Stimulated activated naive CD8-positive, alpha-beta T cell treated with anti-CD3 and anti-CD28 coated beads, Interleukin-15, amount 100 ng/mL, for 72 hours (primary cell): ENCODE measurements at places on chromosomes 12 and 14.

- no peak for DNase-seq
These were observed 12.5 kb upstream of the CRADD start for GRCh38 chr12:93664573-93665138.

DNA sequence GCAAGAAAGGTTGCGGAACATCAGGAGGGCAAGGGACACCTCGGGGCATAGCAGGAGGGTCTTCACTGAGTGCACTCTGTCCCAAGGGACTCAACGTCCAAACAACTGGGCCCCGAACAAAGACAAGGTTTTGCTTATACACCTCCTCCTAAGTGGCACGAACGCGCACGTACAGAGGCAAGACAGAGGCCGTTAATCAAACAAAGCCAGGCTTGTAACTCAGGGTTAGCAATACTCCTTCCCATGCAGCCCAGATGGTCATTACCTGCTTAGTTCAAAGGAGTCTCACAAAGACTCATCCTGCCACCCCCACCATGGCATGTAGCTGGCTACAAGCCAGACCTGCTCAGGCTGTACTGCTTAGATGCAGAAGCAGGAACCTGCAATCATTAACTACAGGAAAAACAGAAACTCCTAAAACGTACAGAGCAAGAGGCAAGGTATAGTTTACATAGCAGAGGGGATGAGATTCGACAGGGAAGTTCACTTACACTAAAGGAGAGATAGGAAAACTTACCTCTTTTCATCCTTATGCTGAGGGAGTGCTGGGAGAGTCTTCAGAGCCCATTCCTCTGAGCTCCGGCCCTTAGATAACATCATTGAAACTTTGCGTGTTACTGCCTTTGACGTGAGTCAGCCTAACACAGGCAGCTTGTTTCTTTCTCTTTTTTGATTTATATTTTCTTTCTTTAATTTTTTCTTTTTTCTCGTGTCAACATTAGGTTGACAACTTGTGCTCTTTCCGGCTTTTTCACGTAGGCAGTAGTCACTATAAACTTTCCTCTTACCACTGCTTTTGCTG, 1319.1 kb downstream of the TMEM121 start:
- DNase-seq: peak; percentile 68

DNA sequence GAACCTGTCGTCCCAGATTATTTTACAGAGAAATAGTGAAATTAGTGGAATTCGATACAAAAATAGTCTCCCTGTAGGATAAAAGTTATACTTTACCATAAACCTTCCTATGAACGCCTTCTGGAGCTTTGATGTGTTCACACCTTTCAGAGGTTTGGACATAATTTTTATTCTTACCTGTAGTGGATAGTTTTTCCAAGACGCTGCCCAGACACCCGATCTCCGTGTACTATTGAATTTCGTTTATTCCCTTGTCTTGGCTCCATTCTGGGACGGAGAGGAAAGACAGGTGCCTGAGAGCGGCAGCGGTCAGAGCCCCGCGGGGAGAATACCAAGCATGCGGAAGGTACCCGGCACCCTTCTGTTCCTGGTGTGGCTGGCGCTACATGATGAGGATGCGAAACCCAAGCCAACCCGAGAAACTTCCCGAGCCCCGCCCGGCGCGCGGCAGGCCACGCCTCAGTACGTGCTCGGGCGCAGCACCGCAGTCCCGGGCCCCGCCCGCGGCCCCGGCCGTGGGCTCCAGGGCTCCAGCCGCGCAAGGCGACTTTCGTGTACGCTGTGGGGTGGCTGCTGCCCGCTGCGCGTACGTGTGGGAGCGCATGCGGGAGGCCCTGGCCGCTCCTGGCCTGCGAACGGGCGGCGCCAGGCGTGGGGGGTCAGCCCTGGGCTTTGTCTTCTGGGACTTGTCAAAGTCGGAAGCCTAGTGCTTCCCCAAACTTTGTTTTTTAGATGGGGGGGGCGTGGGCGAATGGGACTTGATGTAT, 11.3 kb upstream of the SNAPC1 start:
- DNase-seq: peak; percentile 81

GRCh38 chr12:26451763-26452162, 256.4 kb downstream of the SSPN start:
- DNase-seq: no peak

DNA sequence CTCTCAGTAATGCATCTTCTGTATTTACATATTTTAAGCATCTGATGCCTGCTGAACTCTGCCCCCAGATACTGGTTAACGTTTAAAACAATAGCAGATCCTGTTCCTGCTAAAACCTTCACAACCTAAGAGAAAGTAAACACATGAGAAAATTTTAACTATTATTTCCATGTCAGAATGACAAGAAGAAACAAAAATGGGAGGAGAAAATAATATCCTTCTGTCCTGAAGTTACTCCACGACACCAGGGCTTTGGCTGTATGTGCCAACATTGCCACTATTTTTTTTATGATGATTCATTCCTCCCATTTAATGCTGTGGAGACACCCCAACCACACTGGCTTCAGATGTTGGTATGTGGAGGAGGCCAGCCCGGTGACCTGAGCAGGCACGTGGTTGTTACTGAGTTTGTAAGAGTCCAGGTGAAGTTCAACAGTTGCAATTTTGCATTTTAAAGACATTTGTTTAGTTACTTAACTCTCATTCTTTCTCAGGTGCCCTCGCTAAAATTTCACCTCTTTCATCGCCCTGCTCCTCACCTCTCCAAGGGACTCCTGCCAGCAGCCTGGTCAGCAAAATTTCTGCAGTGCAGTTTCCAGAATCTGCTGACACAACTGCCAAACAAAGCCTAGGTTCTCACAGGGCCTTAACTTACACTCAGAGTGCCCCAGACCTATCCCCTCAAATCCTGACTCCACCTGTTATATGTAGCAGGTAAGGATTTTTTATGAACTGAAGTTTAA, 65.5 kb upstream of the SLCO1C1 start:
- no peak for DNase-seq

DNA sequence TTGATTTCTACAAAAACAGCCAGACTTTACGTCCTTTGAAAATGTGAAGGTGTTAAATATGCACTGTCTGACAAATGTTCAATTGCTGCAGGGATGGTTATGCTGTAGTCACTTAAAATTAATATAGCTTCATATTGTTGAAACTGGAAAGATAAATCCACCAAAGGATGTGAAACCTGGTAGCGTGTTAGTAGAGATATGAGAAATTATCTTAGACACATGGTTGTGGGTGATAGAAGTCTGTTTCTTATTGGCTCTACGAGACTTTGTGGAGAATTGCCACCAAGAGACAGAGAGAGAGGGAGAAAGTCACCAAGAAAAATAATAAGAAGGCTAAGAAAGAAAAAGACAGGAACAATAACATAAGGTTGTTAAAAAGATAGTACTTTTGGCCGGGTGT, 2.6 kb upstream of the CAPRIN2 start:
- DNase-seq: no peak

- no peak for DNase-seq
These were observed 48.2 kb upstream of the LRFN5 start for GRCh38 chr14:41558490-41558889.

DNA sequence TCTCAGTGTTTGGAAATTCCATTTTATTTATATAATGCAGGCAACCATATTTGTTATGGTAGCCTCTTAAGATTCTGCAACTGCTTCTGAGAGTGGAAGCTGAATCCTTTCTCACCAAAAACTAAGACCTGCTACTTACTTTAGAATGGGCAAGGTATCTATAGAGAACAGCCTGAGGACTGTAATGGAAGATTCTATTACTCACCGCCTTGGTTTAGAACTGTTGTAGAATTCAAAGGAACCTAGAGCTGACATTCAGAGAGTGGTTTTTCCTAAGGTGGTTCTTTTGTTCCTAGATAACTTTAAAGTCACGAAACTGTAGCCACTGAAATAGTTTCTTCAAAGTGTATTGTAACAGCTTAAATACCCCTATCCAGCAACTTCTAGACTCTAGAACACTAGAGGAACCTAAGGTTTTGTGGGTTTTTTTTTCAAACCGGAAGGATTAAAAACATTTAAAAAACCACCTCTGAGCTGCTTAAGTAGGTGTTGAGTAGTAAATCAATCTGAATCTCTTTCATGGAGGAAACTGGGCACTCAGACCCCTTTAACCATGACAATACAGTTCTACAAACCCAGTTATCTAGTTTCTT, 4.2 kb downstream of the TDP1 start:
- DNase-seq: no peak

DNA sequence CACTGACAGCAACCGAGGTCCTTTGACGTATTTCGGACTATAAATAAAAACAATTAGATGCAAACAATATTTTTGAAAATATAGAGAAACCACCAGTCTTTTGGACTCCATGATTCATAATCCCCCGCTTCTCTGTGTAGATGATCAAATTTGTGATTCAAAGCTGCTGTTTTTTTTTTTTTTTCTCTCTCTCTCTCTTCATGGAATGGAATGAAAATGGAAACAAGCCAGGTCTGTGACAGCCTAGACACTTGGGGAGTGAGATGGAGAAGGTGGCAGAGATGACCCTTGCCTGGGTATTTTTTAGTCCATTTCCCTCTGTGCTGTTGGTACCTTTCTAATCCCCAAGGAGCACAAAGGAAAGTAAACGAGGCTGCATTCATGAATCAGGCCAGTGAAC, 248.5 kb downstream of the GLT1D1 start:
- no peak for DNase-seq

DNA sequence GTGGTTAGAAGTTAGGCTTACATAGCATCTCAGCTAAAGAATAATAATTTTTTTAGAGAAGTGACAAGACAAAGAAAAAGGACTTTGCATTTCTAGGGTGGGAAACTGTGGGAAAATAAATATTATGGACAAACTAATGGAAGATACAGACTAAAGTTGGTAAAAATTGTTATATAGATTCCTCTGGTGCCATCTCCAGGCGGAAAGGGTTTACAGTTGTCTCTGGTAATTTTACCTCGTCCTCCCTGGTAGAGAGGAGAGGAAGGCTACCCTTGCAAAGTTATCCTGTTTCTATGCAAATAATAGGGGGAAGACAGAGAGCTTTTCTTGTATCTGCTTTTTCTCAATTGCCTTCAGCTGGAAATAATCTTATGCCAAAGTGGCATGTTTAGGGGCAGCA, 5.2 kb downstream of the OR11G2 start:
- no peak for DNase-seq

DNA sequence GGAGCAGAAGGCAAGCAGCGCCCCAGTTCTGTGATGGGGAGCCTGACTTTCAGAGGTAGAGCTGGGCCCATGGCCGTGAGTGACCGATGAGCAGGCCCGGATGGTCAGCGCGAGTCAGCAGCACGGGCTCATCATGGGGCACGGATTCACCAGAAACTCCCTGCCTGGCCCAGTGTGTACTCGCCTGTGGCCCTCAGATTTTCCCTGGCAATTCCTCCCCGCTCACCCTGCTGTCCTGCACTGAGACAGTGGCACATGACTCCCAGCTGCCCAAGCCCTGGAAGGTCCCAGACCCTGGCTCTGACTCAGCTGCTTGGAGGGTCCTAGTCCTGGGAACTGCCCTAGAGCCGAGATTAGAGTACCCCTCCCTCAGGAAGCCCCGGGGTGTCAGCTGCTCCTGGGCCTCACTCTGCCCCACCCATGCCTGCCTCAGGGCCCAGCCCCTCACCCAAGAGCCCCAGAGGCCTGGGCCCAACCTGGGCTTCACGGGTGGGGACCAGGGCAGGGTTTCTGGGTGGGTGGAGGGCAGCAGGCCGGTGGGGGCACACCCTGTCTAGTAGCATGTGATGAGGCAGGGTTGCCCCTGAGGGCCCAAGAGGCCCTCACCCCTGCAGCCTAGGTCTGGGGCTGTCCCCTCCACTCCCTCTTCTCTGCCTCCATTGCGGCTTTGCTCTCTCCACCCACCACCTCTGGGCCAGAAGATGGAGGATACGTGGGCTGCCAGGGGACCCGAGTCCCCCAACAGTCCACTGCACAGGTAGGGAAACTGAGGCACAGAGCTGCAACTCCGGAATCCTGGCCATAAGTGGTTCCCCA, 8.4 kb downstream of the TRMT61A start:
- no peak for DNase-seq

DNA sequence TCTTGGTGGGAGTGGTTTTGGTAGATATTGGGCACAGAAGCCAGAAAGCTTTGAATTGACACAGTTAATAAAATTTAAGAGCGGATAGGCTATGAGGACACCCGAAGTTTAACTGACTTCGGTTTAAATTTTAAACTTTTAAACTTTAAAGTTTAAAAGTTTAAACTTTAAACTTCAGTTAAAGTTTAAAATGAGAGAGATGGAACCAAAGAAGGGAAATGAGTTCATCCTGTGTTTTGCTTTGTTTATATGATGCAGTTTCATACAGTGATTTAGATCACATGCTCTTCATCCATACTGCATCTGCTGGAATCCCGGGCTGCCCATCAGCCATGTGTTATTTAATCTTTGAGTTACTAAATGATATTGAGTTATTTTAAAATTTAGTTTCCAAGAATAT, 27.2 kb upstream of the LRRK2 start:
- DNase-seq: no peak

- DNase-seq: peak; percentile 92
These were observed at the start of gene CRACR2A for GRCh38 chr12:3752741-3753486. TSS of gene CRACR2A (minus strand) at chr12:3753109. CDS start at chr12:3696999, 56,110 bp downstream.

DNA sequence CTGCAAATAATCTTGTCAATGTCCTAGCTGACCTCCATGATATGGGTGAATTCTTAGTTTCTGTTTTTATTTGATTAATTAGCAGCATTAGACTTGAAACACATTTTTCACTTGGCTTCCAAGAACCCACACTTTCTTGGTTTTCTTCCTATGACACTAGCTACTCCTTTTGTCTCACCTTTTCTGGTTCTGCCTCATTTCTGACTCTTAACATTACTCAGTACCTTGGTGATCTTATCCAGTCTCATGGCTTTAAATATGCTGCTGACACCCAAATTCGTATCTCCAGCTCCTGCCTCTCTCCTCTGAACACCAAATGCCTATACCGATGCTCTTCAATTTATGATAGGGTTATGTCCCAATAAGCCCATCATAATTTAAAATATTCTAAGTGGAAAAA, 32.0 kb upstream of the SSTR1 start:
- DNase-seq: no peak
